ENCODE measurements at places on chromosomes 7 and 10.

- DNase-seq, result peak; percentile 49
Measured at GRCh38 chr10:78264361-78264760, 230.7 kb downstream of the RPS24 start.

GRCh38 chr7:151179287-151179860, 7.7 kb downstream of the ASB10 start:
- no peak for DNase-seq

DNA sequence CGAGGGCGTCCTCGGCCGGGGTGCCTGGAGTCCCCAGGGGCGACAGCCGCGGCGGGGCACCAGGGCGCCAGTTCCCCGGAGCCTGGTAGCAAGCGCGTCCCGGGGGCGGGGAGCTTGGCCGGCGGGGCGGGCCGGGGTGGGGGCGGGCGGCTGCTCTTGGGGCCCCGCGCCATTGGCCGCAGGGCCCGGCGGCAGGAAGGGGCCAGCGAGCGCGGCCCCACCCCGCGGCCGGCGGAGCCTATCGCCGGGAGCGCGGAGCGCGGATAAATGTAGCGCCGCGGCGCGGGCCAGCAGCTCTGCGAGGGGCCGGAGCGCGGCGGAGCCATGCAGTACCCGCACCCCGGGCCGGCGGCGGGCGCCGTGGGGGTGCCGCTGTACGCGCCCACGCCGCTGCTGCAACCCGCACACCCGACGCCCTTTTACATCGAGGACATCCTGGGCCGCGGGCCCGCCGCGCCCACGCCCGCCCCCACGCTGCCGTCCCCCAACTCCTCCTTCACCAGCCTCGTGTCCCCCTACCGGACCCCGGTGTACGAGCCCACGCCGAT, at the start of gene HHEX:
Gene HHEX (plus strand): TSS at position 293 of the 548 bp plus-strand sequence. CDS start 32 bp downstream, at position 325.
- no peak for DNase-seq

DNA sequence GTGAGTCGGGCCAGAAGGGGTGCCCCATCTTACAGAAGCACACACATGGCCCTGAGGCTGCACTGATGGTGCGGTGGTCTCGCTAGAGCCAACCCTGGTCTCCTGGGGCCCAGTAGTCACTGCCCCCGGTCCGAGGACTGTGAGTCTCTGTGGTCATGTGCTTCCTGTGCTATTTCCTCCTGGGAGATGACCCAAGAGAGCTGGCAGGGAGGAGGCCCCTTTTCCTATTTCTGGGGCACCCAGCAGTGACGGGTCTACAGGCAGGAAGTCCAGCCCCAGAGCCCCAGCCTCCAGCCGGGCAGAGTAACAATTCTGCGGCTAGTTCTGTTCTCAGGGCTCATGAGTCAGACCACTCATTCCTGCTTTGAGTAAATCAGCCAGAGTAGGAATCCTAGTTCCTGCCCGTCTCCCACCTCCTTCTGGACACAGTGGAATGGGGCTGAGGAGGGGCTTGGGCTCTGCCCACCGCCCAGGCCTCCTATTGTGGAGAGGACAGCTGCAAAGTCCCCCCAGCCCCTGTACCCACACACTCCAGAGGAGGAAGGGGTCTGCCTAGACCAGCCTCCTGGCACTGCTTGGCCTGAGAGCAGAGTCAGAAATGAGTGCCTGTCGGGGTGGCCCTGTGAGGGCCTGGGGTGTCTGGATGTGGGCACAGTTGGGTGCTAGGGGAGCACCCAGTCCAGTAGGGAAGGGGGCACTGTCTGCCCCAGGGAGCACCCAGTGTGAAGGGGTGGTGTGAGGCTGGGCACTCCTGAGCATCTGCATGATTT, 80.5 kb upstream of the PPIF start:
- DNase-seq, result no peak

GRCh38 chr7:135169141-135169963, 1.2 kb downstream of the CYREN start:
- DNase-seq, result no peak

DNA sequence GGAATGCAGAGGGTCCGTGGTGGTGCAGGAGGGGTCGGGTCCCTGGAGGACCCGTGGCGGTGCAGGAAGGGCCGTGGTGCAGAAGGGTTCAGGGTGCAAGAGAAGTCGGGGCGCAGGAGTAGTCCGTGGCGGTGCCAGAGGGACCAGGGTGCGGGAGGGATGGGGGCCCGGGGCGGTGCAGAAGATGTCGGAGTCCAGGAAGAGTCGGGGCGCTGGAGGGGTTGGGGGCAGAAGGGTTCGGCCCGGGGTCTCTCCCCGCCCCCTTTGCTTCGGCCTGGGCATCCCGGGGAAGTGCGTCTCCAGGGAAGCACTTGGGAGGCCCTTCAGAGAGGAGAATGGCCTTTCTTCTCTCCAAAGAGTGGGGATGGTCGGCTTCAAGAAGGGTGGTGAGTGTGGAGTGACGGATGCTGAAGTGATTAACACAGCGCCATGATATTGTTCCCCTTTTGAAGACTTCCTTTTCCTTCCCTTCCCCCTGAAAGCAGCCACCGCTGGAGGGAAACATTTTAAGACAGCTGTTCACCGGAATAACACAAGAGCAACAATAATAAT, 997 bp downstream of the WDR37 start:
- no peak for DNase-seq

DNA sequence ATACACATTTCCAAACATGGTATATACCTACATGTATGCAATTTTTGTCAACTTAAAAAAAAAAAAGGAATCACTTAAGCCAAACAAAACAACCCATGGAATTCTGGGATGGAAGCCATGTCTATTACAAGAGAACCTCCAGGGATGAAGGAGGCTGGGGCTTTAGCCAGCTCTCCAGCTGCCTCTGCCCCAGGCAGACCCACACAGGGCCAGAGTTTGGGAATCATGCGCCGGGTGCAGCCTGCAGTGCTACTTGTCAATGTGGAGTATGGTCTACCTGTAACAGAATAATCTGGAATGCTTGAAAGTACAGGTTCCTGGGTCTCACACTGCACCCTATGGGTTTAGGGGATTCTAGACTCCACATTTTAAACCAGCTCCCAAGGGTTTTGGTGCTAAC, 10.8 kb downstream of the ATP6V0E2 start:
- DNase-seq, result no peak

- DNase-seq, result peak; percentile 85
Measured at GRCh38 chr10:101843032-101844021, at the start of gene KCNIP2. TSS of gene KCNIP2 (minus strand) at chr10:101843800. CDS start at chr10:101843568, 232 bp downstream.

- DNase-seq, result no peak
Measured at GRCh38 chr7:48471196-48471595, 299.9 kb downstream of the ABCA13 start.

DNA sequence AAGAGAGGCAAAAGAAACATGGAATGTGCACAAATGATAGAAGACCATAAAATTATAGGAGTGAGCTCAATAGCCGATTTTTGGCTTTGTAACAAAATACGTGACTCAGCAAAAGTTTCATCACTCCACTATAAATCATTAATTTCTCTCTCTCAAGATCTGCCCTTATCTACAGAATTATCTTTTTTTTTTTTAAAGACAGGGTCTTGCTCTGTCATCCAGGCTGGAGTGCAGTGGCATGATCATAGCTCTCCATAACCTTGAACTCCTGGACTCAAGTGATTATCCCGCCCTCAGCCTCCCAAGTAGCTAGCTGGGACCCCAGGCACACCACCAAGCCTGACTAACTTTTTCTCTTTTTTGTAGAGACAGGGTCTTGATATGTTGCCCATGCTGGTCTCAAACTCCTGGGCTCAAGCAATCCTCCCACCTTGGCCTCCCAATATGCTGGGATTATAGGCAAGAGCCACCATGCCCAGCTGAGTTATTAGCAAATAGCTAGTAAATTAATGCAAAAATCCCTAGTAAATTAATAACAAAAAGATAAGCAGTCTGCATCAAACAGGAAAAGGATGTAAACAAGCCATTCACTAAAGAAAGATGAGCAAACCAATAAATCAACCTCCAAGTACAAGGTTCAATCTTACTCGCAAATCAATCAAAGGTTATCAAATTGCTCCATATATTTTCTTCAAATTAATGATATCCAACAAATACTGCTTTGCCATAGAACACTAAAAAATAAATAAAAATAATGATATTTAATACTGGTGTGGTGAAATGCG, 450.7 kb downstream of the PARD3 start:
- DNase-seq, result no peak

DNA sequence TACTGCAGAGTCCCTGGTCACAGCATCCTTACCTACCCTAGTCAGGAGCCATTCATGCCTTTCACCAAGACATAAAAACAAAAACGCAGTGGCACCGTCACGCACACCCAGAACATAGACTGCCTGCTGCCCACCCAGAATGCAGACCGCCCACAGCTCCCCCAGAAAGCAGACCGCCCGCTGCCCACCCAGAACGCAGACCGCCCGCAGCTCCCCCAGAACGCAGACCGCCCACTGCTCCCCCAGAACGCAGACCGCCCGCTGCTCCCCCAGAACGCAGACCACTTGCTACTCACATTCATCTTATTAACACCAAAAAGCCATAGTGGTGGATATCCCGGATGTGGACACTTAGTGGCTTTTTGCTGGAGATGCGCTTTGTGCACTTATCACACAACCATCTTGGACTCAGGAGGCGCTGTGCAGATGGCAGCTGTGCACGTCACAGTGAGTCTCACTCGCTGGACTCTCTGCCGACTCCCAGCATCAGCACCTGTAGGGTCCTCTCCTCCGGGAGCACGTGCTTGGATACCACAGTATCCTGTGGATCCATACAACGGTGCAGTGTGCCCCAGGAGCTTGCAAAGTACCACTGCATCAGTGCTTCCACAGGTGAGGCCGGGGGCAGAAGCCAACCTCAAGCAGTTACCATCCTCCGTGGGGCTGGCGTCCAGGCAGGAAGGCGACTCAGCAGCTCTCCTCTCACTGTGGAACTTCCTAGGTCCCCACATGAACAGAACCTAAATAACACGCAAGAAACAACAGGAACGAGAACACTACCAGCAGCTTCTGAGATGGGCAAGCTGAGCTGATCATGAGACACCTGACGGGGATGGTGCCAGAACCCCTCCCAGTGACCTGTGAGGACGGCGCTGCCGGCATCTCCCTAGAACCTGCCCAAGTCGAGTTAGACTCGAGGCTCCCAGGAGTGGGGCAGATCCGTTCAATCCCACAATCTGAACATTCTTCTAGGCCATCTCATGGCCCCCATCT, 161.0 kb downstream of the DIP2C start:
- DNase-seq, result no peak

- no peak for DNase-seq
Measured at GRCh38 chr10:119826771-119827170, 45.9 kb downstream of the MCMBP start.

GRCh38 chr10:125629758-125630376, 53.1 kb downstream of the TEX36 start:
- DNase-seq, result no peak

DNA sequence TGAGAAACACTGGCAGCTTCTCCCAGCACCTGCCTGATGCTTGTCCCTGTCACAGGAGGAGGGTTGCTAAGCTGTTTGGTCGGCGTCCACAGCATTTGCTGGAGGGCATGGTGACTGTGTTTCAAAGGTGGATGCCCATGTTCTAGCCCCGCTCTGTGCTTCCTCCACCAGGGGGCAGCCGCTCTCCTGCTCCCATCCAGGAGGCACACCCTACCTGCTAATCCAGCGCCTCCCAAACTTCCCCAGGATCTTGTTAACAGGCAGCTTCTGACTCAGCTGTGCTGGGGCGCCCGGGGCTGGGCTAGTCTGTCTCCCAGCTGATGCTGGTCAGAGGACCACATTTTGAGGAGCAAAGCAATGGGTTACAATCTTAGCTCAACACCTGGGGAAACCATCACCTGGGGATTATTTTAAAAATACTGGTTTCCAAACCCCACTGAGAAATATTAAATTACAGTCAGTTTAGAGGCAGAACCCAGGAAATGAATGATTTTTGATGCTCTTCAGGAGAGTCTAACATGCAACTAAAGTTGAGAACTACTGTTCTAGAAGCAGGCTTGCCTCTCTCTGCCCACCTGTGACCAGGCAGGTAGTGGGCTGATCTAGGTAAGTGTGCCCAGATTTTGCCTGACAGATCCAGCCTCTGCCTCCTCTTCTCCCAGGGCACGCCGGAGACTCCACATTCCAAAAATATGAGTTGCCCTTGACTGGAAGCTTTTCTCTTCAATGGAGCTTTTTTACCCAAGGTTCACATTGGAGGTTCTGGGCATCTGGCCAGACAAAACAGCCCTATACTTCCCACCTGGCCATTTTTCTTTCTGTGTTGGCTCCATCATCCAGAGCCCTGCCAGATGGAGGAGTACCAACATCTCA, 92.7 kb upstream of the GPR26 start:
- DNase-seq, result no peak

DNA sequence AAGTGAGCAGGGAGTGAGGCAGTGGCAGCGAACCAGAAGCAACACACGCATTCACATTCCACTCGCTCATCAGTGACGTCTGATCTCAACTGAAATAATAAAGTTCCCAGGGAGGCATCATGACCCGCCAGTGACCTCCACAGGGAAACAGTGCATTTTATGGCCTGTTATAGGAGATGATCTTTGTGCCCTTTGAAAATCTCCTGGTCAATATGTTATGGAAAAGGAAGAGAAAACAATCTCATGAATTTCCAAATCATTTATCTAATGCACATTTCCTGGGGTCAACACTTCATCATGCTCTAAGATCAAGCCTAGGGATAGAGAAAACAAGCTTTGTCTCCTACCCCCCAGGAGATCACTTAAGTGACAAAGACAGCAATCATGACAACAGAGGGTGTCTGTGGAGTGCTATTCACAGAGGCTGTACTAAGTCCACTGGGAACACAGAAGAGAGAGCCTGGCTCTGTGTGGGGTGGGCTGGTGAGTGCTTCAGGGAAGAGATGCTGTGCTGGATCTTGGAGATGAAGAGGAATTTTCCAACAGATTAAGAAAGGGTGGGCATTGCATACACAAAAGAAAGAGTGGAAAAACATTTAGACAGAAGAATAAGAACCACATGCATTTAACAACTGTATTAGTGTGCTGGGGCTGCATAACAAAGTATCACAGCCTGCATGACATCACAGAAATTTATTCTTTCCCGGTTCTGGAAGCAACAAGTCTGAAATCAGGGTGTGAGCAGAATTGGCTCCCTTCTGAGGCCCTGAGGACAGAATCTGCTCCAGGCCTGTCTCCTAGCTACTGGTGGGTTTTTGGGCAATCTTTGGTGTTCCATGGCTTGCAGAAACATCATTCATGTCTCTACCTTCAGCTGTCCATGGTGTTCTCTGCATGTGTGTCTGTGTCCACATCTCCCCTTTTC, 613.9 kb upstream of the IGFBP3 start:
- no peak for DNase-seq

GRCh38 chr10:118729641-118730258, 25.0 kb downstream of the CACUL1 start:
- DNase-seq, result no peak

- DNase-seq, result no peak
Measured at GRCh38 chr7:29588900-29589696, 25.5 kb downstream of the PRR15 start.

GRCh38 chr7:74466196-74466813, 12.6 kb downstream of the GTF2IRD1 start:
- DNase-seq, result peak; percentile 46

- no peak for DNase-seq
Measured at GRCh38 chr10:24843256-24843655, 109.2 kb downstream of the PRTFDC1 start.

- DNase-seq, result no peak
Measured at GRCh38 chr7:47446871-47447466, 134.9 kb downstream of the TNS3 start.
